ENCODE measurements at places on chromosomes 5 and 9.

- DNase-seq = no peak
Measured at GRCh38 chr5:172133359-172134029, 54.5 kb downstream of the STK10 start.

- no peak for DNase-seq
Measured at GRCh38 chr9:98736226-98736625, 27.5 kb upstream of the GABBR2 start.

- DNase-seq = no peak
Measured at GRCh38 chr9:86732514-86733171, 214.7 kb downstream of the GAS1 start.

GRCh38 chr9:95504053-95504963 lies 12.5 kb downstream of the PTCH1 start:
- DNase-seq = no peak

- DNase-seq = no peak
Measured at GRCh38 chr5:116571568-116572349, 2.9 kb downstream of the SEMA6A start.

GRCh38 chr5:169548315-169548714 lies 35.3 kb upstream of the SPDL1 start:
- no peak for DNase-seq

- no peak for DNase-seq
Measured at GRCh38 chr9:76161106-76161505, 233.1 kb downstream of the RFK start.

DNA sequence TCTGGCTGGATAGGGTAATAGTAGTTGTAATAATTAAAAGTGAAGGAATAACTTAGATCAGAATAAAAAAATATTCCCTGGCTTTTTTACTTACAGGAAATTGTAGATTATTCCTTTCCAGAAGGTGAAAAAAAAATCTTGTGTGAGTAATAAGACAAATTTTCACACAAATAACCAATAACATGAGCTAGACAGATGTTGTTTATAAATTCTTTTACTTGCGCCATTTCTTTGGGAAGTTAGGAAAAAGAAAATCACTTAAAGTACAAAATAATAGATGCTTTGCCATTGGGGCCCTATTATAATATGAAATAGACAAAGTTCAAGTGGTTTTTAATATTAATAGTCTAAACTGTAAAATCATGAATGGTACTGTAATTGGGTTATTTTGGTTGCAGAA lies 204.1 kb downstream of the ARRDC3 start:
- no peak for DNase-seq

GRCh38 chr9:94031946-94032345 lies 52.3 kb upstream of the PTPDC1 start:
- DNase-seq = no peak

GRCh38 chr5:57324181-57324580 lies 150.3 kb downstream of the GPBP1 start:
- DNase-seq = no peak

- no peak for DNase-seq
Measured at GRCh38 chr9:8401961-8402705, 602.6 kb upstream of the DMAC1 start.

DNA sequence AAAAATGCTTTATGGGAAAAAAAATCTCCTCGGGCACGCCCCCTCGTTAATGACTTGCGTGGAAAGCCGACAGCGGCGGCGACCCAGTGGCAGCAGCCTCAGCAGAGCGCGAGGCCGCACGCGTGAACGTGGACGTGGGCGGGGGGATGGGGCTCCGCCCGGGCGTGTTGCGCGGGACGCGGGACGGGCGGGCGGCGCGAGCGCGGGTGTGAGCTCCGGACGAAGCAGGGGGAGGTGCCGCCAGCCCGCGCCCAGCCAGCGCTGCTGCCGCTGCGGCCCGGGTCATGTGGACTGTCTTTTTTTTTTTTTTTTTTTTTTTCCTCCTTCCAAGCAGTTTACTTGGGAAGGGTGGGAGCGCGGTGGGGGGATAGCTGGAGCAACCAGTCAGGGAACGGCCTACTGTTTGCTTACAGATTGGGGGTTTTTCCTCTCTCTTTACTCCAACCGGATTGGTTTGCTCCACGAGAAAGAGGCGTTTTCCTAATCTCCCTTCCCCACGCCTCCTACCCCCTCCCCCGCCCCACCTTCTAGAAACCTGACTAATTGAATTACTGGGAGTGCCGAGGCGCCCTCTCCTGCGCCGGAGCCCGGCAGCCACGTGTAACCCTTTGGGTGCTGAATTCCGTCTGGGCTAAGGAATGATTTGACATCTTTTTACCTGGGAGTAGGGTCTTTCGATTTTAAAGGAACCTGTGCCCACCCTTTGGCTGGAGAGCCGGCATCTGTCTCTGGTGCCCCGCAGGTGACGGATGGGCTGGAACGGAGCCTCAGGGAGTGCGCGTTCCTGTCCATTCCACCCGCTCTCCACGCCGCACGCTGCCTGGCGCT lies 1.7 kb upstream of the EFNA5 start:
- DNase-seq = no peak

DNA sequence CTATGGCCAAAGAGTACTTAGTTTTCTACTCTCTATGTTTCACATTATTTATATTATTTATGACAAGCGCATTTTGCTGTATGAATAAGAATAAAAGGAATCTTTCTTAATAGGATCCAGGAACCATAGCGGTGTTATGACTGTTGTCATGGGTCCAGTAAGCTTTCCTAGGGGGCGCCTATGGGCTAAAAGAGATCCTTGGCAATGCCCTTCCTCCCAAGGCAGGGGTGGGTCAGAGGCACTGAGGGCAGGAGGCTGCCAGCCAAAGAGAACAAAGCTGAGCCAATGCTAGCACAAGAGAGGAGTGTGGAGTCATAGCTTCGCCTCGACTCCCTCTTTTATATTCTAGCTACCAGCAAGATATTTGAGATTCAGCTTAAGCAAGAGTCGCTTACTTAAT lies 98.4 kb upstream of the GNAQ start:
- no peak for DNase-seq

GRCh38 chr9:36922548-36922947 lies 111.5 kb downstream of the PAX5 start:
- DNase-seq = no peak

GRCh38 chr9:15392363-15392762 lies 30.3 kb upstream of the SNAPC3 start:
- no peak for DNase-seq

- DNase-seq = no peak
Measured at GRCh38 chr5:167905919-167906853, 385.3 kb upstream of the WWC1 start.

GRCh38 chr5:79295029-79295428 lies 59.1 kb downstream of the JMY start:
- DNase-seq = no peak
